T-cell (primary cell): ENCODE measurements at places on chromosomes 7 and 10. TPM values are rescaled to one million over a fixed set of nuclear protein-coding genes. Genes with fewer than 3 reads are reported as not detected.

Gene FAM20C
- total RNA-seq, result 2.0 TPM

Gene SLC13A4
- not detected for total RNA-seq

Gene ST8SIA6
- 3.2 TPM for total RNA-seq

DNA sequence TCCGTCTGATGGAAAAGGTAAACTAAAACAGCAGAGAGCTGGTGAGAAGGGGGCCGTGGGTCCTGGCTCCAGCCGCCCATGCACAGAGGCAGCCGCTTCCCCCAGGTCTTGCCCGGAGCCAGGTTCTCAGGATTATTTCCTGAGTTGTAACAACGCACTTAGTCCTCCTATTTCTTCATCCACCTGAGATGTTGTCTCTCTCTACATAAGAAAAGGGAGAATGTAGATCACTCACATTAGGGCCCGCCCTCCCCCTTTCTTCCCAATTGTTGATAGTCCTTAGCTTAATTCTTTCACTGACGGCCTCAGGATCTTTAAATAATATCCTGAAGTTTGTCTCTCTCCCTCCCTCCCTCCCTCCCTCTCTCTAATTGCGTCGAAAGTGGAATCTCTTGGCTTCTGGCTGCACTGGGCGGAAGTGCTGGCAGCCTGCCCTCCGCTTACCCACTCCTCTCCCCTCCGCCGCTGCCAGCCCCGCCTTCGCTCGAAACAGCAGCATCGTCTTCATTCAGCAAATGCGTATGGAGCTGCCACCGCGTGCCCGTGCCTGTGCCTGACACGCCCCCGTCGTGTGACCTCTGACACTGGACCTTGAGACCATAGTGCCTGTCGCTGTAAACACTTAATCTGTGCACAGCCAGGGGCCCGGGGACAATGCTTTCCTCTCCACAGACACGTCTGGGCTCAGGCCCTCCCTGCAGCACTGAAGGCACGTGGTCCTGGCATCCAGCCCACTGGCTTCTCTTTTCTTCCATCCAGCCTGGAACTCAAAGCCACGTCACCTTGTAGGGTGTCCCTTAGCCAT, 174.5 kb upstream of the PPP2R2D start:
- H3K4me1 ChIP-seq, result no peaks in the 10 kb centered on the region
- H3K27me3 ChIP-seq, result no peaks in the 10 kb centered on the region
- no peak overlapping the region for H3K27ac ChIP-seq
- H3K36me3 ChIP-seq, result no peaks in the 10 kb centered on the region
- H3K4me3 ChIP-seq, result no peak overlapping the region
- DNase-seq, result no peak
